ENCODE measurements at places on chromosomes 5 and 9.

DNA sequence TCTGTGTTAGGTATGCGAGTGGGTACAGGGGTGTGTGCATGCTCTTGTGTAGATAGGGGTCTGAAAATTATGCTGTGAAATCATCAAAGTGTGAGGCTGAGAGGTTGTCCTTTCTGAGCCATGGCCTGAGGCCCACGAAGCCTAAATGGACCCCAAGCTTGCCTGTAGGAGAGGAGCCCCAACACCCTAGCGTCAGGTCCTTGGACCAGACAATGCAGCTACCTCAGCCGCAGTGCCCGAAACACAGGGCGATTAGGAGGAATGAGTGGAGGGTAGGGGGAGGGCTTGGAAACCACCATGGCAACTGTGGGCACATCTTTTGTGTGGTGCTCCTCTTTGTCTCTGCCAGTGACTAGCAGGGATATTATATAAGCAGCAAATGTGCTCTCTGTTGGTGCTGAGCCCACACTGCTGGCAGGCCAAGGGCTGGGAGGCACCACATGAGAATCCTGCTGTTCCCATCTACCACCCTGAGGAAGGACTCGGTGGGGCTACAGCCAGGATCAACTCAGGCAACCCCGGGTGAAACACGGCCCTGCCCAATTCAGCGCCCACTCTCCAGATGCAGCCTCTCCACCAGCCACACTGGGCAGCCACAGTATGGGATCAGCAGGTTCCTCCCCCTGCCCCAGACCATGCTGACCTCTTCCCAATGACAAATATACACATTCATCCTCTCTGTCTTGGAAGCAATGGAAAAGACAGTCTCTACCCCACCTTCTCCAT is 84.6 kb upstream of the FSTL4 start:
- DNase-seq = no peak

DNA sequence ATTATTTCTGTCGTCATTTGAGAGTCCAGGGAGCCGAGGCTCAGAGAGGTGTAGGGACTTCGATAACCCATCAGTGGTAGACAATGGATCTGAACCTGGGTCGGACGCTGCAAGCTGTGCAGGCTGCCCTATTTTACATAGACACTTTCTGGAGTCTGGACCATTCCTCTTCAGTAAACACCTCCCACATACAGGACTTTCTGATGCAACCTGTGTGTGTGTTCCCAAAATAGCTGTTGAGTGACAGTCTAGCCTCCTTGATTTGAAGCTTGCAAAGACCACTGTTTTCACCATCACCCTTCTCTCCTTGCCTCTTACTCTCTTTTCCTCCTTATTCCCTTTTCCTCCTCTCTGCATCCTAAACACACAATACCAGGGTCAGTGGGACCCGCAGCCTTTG is 30.7 kb downstream of the CFAP77 start:
- DNase-seq = no peak

DNA sequence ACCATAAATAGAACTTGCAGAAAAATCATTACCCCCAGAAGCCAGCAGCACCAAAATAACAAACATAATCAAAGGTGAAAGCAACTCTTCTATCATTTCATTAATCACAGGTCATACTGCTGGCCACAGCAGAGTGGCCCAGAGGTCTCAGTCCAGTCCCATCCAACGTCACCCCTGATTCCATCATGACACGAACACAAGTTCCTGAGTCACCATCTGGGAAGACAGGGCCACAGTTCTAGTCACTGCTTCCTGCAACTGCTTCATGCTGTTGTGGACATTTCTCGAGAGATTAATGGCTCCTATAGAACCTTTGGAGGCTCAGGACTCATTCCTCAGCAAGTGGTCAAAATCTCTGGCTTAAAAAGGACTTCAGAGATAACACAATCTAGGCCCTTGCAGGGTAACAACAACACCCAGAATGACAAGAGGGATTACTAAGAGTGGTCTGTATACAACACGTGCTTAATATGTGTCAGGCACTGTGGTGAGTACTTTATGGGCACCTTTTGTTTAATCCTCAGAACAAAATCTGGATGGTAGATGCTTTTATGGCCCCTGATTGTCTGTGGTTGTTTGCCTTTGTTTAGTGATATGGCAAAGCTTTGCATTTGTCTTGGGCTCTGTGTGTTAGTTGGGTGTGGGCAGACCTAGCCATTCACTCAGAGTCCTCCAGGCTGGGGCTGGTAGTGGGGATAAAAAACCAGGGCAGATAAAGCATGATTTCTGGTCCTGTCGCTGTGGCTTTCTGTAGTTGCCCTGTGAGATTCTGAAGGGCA is 184.3 kb downstream of the DAB2IP start:
- DNase-seq = no peak

- no peak for DNase-seq
Measured at GRCh38 chr5:151463137-151464029, 16.0 kb downstream of the SLC36A1 start.

GRCh38 chr9:10172476-10172875 is 440.3 kb downstream of the PTPRD start:
- DNase-seq = no peak

- peak; percentile 45 for DNase-seq
Measured at GRCh38 chr5:34734326-34734725, 78.2 kb downstream of the RAI14 start.

DNA sequence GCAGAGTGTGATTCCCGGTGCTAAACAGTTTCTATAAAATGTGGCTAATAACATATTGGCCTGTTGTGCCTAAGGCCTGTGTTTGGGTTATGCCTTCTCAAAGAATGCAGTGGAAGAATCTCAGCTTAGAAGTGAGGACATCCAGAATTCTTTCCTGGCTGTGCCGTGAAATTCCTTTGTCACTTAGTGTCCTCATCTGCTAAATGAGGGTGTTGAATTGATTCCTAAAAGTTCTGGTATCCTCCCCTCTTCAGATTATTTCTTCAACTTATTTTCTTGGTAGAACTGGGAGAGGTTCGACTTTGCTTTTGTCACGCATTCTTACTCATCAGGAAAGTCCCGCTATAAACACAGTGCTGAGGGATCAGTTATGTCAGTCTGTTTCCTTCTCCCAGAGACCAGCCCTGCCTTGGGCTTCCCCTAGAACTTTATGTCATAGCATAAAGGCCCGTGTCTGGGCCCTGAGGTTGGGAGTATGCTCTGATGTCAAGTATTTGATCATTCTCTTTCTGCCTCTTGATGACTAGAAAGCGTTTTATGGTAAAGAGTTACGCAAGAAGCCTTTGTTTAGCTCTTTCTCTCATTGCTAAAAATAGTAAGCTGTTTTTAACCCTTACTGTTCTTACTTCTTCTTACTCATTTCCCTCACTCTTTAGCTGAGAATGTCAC is 29.5 kb downstream of the MTAP start:
- peak; percentile 81 for DNase-seq

DNA sequence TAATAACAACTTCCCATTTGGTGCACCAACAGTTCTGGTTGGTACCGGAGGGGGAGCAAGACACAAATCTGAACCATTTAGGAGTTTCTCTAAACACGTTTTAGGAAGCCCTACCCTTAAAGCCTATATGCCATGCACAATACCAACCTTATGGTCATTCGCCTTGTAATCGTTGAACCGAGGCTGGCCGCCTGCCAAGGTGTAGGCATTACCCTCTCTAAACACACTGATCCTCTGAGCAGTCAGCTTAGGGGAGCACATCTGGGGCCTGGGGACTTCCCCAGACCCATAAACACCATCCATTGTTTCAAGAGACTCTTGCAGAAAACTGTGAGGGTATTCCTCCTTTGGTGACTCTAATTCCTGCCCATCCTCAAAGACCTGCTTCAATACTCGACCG is 328 bp downstream of the GRXCR2 start:
- no peak for DNase-seq

GRCh38 chr9:137317718-137318511 is 15.8 kb upstream of the NRARP start:
- DNase-seq = no peak

DNA sequence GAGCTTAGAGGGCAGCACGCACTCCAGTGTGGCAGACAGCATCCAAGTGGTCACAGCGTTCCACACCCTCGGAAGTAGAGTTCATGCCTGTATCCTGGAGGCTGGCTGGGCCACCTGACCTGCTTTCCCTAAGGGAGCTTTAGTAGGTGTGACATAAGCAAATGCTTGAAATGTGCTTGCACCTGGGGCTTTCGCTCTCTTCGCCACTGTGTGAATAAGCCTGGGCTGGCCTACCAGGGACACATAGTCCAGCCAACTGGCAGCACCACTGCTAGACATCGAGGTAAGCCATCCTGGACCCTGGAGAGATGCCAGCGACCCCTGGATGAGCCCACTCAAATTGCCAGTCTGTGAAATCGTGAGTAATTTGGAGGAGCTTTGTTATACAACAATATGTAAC is 24.9 kb upstream of the IRX4 start:
- DNase-seq = no peak

DNA sequence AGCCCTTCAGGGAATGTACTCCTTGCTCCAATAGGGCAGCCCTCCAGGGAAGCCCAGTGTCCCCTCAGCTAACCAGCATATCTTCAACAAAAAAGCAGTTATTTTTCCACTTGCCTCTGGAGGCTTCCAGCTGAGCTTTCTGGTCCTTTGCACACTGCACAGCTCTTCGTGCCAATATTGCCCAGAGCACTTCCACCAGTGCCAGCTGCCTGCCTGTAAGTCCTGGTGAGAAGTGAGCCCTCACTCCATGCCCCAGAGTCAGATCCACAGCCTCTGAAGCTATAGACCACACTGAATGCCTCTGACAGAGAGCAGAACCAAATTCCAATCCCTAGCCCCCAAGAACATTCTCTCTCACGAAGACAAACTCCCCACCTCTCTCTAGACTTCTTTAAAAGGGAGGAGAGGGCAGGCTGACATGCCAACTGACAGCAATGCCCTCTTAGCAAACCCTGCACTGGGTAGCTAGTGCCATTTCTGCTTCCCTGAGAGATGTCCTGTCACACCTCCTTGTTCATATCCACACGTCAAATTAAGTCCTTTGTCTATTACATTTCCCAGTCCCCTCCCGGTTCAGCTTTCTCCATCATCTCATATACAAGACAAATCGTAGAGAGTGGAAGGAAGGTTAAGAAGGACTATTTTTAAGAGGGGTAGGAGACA is 12.7 kb upstream of the HEXB start:
- no peak for DNase-seq

DNA sequence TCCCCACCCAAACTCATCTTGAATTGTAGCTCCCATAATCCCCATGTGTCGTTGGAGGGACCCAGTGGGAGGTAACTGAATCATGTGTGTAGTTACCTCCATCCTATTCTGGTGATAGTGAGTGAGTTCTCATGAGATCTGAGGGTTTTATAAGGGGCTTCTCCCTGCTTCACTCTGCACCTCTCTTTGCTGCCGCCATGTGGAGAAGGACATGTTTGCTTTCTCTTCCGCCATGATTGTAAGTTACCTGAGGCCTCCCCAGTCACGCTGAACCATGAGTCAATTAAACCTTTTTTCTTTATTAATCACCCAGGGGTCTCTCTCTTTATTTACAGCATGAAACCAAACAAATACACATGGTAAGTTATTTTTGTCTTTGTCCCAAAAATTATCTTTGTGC is 726.1 kb downstream of the CDH18 start:
- DNase-seq = no peak

DNA sequence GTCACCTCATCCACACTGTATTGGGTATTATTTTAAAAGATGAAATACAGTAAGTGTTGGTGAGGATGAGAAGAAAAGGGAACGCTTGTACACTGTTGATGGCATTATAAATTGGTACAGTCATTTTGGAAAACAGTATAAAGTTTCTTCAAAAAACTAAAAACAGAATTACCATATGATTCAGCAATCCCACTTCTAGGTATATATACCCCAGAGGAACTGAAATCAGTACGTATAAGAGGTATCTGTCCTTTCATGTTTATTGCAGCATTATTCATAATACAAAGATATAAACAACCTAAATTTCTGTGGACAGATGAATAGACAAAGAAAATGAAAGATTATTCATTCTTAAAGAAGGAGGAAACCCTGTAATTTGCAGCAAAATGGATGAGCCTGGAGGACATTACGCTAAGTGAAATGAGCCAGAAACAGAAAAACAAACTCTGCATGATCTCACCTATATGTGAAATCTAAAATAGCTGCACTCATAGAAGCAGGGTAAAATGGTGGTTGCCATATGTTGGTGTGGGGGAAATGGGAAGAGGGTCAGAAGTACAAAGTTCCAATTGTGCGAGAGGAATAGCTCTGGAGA is 191.6 kb downstream of the TRIM36 start:
- DNase-seq = no peak

- no peak for DNase-seq
Measured at GRCh38 chr5:72662936-72663335, 153.5 kb upstream of the TNPO1 start.

- DNase-seq = no peak
Measured at GRCh38 chr9:100029251-100029650, 69.5 kb downstream of the ERP44 start.

DNA sequence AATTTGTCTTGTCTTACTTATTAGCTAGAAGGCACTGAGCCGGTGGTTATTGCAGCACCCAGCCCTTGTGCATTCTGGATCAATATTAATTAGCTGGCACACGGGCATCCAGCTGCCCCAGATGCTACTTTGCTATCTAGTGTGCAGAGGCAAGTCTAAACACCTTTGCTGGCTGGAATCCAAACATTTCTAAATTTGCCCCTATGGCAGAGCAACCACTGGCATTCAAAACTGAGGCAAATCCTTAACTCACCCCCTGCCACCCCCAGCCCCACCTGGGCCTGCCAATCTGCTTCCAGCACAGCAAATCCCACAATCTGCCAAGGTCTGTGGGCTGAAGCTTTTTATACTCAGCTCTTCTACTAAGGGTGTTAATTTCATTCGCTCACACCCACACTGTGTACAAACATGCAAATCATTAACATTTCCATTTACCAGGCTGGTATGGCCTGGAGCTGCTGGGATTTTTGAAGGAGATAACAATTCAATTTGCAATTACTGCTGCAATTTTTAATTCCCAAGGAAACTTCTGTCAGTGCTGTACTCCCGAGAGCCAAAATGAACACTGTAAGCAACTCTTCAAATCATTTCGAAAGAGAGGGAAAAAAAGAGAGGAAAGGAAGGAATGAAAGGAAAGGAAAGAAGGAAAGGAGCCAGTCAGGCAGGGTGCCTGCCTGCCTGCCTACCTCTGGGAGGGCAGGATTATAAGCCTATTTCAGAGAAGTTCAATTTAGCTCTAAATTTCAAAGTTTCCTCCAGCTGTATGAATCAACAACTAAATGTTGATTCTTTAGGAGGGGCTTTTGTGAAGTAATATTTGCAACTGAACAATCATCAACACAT is 35.5 kb downstream of the RAPGEF1 start:
- DNase-seq = no peak

DNA sequence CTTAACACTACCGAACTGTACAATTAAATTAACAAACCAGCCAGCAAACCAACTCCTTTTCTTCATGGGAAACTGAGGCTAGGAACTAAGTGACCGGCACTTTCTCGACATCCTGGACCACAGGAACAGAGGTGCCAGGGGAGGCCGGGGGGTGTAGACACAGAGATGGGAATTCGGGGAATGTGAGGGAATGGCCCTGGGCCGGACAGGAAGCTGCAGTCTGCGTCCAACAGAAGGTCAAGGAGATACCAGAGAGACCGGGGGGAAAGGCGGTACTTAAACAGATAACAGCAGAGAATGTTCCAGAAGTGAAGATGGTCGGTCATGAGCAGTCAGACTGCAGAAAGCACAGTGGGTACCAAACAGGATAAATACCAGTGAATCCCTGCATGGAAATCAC is 40.3 kb downstream of the DBH start:
- no peak for DNase-seq

All from fibroblast of skin of right quadriceps (primary cell).